ENCODE measurements at places on chromosomes 5 and 9. TPM values are rescaled to one million over a fixed set of nuclear protein-coding genes. Genes with fewer than 3 reads are reported as not detected.

The FBP1 gene
- total RNA-seq: 3.5 TPM

The KIAA0825 gene
- total RNA-seq: 2.2 TPM

The SLC45A2 gene
- total RNA-seq: 0.15 TPM

The FOXD4L4 gene
- not detected for total RNA-seq

The GARIN3 gene
- not detected for total RNA-seq

The PPP1R26 gene
- 17.6 TPM for total RNA-seq

The MYOT gene
- total RNA-seq: 90.8 TPM

The ZNF483 gene
- 7.4 TPM for total RNA-seq

The KCNV2 gene
- not detected for total RNA-seq

The SOX30 gene
- total RNA-seq: 0.44 TPM

The FOXD1 gene
- 0.09 TPM for total RNA-seq

The GABRA1 gene
- not detected for total RNA-seq

The FBN2 gene
- total RNA-seq: 6.9 TPM

The ATOSB gene
- 17.9 TPM for total RNA-seq

DNA sequence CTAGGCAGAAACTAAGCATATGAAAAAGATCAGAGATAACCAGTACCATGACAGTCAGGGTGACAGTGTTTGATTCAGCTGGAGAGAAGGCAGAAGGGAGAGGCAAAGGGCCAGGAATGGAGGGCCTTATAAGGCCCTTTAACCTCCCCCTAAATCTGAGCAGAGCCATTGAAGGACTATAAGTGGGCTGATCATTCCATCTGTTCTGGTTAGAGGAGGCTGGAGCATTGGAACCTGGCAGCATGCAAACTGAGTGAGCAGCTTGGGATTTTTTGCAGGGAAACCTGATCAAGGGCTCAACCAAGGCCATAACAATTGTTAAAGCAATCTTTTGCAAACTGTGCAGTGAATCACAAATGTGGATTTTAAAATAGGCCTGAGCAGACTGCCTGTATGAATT, 174.5 kb upstream of the DAP start:
- DNase-seq: no peak

GRCh38 chr5:112002376-112002775, 245.4 kb upstream of the NREP start:
- DNase-seq: no peak

- no peak for DNase-seq
Observed at GRCh38 chr5:89883967-89884366, 525.6 kb downstream of the CETN3 start.

DNA sequence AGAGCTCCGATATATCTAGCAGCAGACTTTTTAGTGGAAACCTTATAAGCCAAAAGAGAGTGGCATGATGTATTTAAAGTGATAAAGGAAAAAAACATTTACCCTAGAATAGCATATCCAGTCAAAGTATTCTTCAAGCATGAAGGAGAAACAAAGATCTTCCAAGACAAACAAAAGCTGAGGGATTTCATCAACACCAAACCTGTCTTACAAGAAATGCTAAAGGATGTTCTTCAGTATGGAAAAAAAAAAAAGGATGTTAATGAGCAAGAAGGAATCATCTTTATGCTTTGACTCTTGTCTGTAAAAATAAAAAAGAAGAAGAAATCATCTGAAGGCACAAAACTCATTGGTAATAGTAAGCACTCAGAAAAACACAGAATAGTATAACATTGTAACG, 338.2 kb downstream of the TLE1 start:
- no peak for DNase-seq

GRCh38 chr5:139708877-139709581, 60.9 kb downstream of the CXXC5 start:
- peak; percentile 70 for DNase-seq

- no peak for DNase-seq
Observed at GRCh38 chr5:91130759-91131158, 252.4 kb downstream of the ARRDC3 start.

DNA sequence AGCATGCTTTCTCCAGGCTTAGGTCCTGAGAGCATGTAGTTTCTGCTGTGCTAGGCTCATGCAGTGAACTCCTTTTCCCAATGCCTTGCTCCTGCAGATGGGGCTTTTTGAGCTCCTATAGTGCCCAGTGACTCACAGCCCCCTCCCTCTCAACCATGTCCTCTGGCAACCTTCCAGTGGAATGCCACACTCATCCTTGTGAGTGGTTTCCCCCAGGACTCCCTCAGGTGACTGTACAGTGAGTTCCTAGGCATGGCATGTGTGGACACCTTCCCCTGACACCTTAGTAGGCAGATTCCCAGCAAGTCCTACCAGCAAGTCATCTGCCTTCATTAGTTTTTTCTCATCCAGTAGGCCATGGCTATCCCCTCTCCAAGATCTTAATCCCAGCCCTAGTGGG, 72.4 kb upstream of the CXCL14 start:
- DNase-seq: no peak

- DNase-seq: no peak
Observed at GRCh38 chr5:176553260-176554085, 4.3 kb downstream of the CDHR2 start.

GRCh38 chr5:56565644-56566043, 249.7 kb upstream of the MAP3K1 start:
- DNase-seq: no peak

- no peak for DNase-seq
Observed at GRCh38 chr9:124266139-124266825, 8.5 kb downstream of the NEK6 start.

GRCh38 chr5:74105126-74105780, 479.3 kb downstream of the ARHGEF28 start:
- DNase-seq: peak; percentile 38

- DNase-seq: no peak
Observed at GRCh38 chr9:79470954-79471353, 100.8 kb upstream of the TLE4 start.

GRCh38 chr9:81634915-81635516, 54.3 kb downstream of the TLE1 start:
- DNase-seq: no peak

GRCh38 chr9:93149361-93149760, 15.3 kb upstream of the NINJ1 start:
- DNase-seq: no peak

GRCh38 chr5:124743602-124744169, 2.8 kb downstream of the ZNF608 start:
- DNase-seq: no peak

- peak; percentile 96 for DNase-seq
Observed at GRCh38 chr9:129776938-129777768, 24.3 kb upstream of the PTGES start.

DNA sequence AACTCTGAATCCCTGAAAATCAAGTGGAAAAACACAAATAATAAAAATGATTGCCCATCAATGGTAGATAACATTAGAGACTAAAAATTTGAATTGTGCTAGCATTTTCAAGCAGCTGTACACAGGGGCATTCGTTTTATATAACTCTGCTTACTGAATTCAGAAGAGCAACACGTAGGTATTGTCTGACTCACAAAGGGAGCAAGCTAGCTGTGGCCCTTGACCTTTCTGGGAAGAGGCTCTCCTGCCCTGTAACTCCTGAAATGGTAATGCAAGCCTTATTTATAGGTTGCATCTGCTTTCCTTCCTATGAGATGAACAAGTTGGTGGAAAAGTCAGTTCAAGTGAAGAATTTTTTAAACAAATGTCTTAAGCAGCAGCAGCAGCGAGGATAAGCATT, 218.7 kb upstream of the EFNA5 start:
- DNase-seq: no peak

- no peak for DNase-seq
Observed at GRCh38 chr9:22005702-22006606, 3.2 kb downstream of the CDKN2B start.

- DNase-seq: peak; percentile 92
Observed at GRCh38 chr5:172417983-172418630, 36.2 kb downstream of the SH3PXD2B start.

DNA sequence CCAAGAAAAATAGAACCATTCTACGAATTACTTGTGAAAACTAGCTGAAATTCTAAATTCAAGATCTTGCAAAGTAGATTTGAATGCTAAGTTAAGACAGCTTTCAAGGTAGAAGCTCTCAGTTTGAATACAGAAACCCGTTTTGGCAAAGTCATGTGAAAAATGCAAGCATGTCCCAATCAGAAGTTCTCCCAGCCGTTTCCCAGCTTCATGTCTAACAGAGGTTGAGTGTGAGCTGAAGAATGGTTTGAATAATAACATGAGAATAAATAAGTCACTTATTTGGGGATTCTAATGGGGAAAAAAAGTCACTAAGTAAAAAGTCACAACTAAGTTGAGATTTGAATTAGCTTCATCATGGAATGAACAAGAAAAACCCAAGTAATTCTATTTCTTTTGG, 152.5 kb upstream of the MAP3K1 start:
- no peak for DNase-seq

GRCh38 chr5:118967059-118967508, 21.3 kb downstream of the DTWD2 start:
- DNase-seq: no peak

DNA sequence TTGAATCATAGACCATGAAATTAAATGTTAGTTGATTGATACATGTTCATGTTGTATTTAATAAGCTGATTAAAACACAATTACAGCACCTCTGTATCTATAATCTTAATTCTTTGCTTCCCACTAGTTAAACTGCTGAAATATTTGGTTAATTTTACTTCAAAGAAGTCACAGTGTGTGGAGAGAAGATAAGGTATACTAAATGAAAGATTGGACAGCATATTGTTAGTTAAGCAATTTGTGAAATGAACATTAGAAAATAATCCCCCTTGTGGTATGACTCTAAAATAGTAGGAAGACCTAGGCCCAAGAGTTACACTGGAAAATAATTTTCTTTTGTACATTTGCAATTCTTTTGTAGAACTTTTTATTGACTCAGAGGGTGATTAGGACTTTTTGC, 30.3 kb downstream of the MAN2A1 start:
- no peak for DNase-seq

DNA sequence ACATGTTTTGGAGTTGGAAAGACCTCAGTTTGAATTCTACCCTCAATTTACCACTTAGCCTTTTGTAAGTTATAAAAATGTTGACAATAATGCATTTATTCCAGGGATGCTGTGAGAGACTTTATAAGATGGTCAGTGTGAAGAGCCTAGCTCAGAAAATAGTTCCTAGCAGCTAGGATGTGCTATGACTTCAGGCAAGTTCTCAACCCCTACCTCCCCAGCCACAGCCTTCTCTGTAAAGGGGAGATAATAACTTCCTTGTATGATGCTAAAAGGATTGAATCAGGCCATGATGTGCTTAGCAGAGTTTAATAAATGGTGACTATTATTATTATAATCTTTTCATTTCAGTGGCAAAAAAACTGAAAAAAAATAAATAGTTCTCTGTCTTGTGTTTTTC, 77.6 kb downstream of the ALDH1A1 start:
- DNase-seq: no peak
